ENCODE measurements at places on chromosomes 3 and 15. TPM values are rescaled to one million over a fixed set of nuclear protein-coding genes. Genes with fewer than 3 reads are reported as not detected.

GRCh38 chr3:64209866-64210621 lies 15.2 kb downstream of the PRICKLE2 start:
- no peak for DNase-seq

- DNase-seq, result no peak
Measured at GRCh38 chr15:91061230-91061629, 38.8 kb upstream of the SV2B start.

- peak; percentile 63 for DNase-seq
Measured at GRCh38 chr3:52216585-52217408, 8.6 kb downstream of the TLR9 start.

Gene C3orf49
- 0.41 TPM for polyA plus RNA-seq

Gene GOLGA8G
- not detected for polyA plus RNA-seq

DNA sequence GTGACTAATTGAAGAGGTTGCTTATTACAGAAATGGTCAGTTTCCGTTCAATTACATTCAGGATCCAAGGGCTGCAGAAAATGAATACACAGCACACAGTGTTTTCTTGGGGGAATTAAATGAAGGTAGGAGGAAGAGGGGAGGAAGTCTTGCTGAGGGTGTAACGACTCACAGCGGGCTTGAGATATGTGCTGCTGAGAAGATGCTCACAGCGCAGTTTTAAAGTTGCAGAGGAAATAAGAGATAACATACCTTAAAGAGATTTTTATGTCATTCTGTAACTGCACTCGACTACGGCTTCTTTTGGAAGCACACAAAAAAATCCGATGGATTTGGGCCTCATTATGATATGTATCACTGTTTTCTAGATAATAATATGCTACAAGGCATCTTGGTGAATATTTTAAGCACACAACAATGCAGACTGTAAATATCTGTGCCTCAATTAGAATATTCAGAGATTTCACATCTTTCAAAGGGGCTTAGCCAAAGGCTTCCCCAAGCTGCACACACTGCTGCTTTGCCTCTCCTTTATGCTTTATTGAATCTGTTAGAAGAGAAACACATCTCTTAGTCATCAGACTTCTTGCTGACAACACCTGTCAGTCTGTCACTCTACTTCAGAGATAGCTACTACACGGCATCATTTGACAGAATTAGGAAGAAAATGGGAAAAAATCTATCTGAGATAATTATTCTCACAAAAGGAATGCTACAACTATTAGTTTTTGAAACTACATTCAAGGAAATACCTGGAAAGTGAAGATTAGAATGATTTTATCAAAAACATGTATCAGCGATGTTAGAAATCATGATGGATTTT lies 773.2 kb downstream of the OTOL1 start:
- no peak for DNase-seq

Gene CILP
- 20.6 TPM for polyA plus RNA-seq

DNA sequence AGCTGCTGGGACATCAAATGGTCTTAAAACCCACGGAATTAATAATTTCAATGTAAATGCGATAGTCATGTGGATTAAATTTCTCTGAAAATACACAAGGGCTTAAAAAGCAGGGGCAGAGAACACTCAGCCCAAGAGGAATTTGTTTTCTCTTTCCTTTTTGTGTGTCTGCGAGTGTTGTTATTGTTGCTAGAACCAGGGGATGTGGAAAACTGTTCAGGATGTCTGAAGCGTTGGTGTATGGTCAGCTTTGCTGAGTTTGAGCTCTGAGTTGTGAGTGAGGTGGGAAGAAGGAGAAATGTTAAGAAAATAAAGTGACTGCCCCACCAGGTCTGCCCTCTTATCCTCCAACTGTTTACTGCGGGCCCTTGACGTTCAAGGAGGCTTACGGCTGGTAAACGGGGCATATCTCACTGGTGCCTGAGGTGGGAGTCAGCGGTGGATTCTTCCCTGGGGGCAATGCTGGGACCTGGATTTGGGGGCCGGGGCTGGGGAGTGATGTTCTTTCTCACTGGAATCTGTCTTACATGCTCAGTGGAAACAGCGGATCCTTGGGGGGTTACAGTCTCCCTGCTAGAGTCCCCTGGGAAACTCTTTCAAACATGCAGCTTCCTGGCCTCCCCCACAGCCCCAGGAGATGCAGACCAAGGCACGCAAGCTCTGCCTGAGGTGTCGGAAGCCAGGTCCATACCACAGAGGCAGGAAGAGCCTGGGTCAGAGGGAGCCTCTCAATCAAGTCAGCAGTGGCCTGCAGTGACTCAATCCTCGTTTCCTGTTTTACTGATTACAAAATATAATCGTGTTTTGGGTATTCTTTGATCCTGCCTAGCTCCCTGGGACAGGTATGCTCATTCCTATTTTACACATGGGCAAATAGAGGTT lies 41.8 kb downstream of the ITGA11 start:
- no peak for DNase-seq

DNA sequence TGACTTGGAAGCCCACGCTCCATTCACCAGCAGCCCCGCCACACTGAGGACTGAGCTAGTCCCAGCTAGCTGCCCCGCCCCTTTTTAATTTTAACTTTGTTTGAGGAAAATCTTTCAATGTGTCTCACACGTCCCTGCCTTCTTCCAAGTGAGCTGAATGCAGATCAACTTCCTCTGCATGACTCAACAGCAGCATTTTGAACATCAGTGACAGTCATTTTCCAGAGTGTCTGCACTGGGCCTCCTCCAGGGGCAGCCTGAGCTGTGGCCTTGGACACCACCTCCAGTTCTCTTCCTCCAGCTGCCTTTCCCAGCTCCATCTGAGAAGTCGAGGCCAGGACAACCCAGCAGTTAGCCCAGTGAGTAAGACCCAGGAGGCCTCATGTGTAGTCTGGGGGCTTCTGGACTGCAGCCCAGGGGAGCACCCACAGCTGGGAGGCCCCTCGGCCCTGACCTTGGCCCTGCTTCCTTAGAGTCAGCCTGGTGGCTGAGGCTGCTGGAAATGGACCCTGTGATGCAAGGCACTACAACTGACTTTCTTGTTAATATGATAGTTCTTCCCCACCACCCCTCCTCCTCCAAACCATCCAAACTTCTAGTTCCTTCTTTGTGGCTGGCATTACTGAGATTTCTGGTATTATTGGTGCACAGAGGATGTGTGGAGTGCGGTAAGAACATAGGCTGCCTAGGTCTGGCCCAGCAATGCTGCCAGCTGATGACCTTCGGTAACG lies 21.4 kb upstream of the ESYT3 start:
- no peak for DNase-seq

DNA sequence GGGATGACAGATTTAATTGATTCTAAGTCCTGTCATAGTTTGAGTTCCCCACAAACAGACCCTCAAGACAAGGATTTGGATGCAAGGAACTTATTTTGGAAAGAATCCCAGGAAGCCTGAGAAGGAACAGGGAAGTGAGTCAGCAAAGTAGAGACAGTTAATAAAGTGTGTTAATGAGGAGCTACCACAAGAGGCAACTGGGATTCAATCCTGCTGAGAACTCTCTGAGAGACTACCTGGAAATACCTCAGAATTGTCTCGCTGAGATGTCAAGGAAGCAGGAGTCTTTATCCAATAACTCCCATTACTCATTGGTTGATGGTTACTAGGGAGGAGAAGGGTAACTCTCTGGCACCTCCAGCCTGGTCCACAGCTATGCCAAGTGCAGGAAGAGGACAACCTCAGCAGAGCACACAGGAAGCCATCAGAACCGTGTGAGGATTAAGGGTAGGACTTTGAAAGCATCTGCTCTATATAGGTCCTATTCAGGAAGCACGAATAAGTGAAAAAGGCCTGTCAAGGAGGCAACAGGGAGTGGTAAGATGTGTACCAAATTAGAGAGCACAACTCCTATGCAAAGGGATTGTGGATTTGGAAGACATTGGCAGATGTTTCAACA lies 311.1 kb upstream of the KCNH8 start:
- no peak for DNase-seq

Measured in hindlimb muscle (tissue), 1 donor.